ENCODE measurements at places on chromosomes 7 and 10.

DNA sequence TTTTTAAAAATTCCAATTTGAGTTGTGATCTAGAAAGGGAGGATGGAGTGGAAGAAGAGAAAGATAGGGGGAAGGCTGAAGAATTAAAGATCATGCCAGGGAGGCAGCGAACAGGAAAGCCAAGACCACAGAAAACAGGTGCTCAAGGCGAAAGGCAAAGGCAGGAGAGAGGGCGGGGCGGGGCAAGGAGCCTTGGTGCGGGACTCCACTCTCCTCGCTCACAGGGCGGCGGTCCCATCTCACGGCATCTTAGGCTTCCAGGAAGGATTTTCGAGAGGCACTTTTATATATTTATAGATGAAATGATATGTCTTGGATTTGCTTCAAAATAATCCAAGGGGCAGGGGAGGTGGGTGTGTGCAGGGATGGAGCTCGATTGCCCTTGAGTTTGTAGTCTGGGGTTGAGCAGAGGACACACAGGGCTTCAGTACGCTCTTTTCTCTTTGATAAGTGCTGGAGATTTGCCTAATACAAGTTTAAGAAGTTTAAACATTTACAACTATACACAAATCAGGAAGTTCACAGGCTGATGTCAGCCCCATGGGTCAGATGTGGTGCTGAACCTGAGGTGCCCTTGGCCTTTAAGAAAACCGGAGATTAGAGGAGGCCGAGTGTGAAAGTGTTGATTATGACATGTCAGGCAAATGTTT is 161.1 kb downstream of the PRKAG2 start:
- DNase-seq = no peak

- no peak for DNase-seq
These were observed 15.4 kb upstream of the CDK6 start for GRCh38 chr7:92851732-92852131.

DNA sequence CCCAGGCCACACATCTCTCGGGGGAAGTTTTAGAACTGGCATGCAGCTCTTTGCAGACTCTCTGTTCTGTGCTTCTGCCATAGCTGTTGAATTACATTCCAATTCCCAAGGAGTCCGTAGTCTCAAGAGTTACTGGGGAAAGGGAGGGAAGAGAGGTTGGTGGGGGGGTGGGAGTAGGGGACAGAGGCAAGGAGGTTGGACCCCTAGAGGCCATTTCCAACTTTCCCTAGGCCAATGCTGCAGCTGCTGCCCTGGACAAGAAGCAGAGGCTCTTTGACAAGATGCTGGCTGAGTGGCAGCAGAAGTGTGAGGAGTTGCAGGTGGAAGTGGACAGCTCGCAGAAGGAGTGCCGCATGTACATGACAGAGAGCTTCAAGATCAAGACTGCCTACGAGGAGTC is 23.8 kb downstream of the MYH16 start:
- DNase-seq = no peak

DNA sequence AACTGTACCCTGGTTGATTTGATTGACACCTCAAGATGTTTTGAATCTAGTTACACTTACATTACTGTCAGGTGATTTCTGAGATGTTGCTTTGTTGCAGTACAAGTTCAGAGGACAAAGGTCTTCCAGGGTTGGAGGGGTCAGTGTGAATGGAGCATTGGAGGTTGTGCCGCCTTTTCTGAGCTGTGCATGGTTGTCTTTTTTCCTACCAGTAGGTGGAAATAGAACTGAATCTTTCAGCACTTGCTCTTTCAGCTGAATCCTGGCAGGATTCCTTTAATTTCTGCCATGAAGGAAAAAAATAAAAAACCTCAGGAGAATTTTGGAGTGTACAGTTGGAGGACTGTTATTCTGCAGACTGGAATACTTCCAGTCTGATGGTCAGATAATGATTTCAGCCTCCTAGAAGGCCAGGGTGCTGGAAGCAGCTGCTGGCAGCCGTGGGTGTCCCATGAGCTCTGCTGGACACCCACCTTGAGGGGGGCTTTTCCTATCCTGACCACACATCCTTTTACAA is 82.7 kb downstream of the PLCE1 start:
- DNase-seq = no peak

DNA sequence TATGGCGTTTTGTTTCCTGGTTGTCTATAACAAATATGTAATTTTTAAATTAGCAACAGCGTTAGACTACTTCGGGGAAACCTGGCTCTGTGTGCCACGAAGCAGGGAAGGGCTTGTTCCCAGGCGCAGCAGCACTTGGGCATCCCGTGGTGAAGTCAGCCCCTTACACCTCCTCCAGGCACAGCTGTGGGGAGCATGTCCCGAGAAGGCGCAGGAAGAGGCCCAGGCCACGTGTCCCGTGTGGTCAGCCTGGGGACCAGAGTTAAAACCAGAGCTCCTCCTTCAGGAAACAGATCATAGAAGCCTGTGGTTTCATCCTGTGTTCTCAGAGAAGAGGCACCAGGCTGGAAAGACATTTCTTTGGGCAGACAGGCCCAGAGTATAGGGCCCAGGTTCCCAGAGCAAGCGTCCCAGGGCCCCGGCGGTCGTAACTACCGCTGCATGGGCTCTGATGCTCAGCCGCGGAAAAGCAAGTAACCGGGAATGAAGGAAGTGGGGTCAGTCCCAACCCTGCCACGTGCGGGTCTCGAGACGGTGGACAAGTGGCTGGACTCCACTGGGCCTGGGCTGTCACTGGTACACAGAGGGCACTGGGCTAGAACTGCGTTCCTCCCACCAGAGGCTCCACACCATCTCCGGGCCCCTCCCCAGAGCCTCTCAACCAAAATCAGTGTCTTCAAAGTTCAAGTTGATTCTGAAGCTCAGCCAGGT is 7.1 kb downstream of the NUDT1 start:
- no peak for DNase-seq

GRCh38 chr7:16652888-16653287 is 6.9 kb downstream of the BZW2 start:
- DNase-seq = peak; percentile 46
